Chondrocyte (in vitro differentiated cells): ENCODE measurements at places on chromosomes 1 and 21. TPM values are rescaled to one million over a fixed set of nuclear protein-coding genes. Genes with fewer than 3 reads are reported as not detected.
A peak's percentile ranks its signal among the peaks of the same experiment; 100 is the strongest.

- no peaks in the 10 kb centered on the region for H3K4me1 ChIP-seq
- peaks cover 5% of the 10 kb centered on the region for H3K36me3 ChIP-seq
- H3K27me3 ChIP-seq = peaks cover 36% of the 10 kb centered on the region
- no peak overlapping the region for H3K27ac ChIP-seq
Observed at GRCh38 chr21:45592208-45592619, 50.0 kb upstream of the SLC19A1 start.

GRCh38 chr1:15943992-15944307, 32.0 kb downstream of the ZBTB17 start:
- DNase-seq = no peak
- H3K4me1 ChIP-seq = peaks cover 27% of the 10 kb centered on the region
- peaks cover 14% of the 10 kb centered on the region for H3K36me3 ChIP-seq
- H3K4me3 ChIP-seq = no peak overlapping the region
- no peak overlapping the region for H3K27ac ChIP-seq

DNA sequence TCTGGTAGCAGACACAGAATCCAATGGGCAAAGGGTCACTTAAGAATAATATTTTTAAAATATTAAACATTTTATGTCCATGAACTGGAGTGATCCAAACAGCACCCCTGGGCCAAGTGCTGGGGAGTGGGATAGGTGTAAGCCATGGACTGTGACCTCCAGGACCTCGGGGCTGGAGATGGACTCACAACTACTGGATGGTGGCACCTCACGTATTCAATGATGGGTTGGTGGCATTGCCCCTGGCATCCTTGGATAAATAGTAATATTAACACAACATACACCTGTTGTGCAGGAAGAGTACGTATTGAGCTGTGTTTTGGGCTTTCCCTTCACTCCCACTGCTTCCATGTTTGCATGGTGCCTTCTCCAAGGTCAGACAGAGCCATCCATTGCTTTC, 39.3 kb upstream of the TENT5C start:
- H3K4me3 ChIP-seq = no peak overlapping the region
- H3K4me1 ChIP-seq = no peaks in the 10 kb centered on the region
- peaks cover 6% of the 10 kb centered on the region for H3K27me3 ChIP-seq
- no peaks in the 10 kb centered on the region for H3K36me3 ChIP-seq
- H3K27ac ChIP-seq = no peak overlapping the region

DNA sequence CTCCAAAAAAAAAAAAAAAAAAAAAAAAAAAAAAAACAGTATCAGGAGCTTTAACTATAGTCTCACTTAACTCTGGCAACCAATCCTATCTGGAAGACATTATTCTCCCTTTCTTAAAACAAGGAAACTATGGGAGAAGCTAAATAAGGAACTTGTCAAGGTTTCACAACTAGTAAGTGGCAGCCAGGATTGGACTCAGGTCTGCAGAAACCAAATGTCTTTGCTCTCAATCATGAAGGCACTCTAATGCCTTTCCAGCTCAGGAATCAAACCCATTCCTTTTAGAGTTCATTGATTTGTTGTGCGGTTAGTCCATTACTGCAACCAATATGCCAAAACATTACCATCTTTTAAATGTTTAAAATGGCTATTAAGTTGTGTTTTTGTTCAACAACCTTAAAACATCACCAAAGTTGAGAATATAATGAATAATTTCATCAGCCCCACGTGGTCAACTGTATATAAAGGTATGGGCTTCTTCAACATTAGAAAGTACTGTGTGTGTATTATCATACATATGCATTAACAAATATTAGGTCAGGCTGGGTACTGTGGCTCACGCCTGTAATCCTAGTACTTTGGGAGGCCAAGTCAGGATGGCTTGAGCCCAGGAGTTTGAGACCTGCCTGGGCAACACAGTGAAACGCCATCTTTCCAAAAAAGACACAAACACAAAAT, 1.5 kb downstream of the EPRS1 start:
- peak overlapping the region; percentile 96 for H3K27ac ChIP-seq
- H3K27me3 ChIP-seq = no peaks in the 10 kb centered on the region
- H3K4me3 ChIP-seq = peak overlapping the region; percentile 89

GRCh38 chr1:156463874-156464273, 36.7 kb downstream of the MEF2D start:
- peak overlapping the region; percentile 22 for H3K4me3 ChIP-seq
- peaks cover 71% of the 10 kb centered on the region for H3K4me1 ChIP-seq
- no peaks in the 10 kb centered on the region for H3K27me3 ChIP-seq
- peak overlapping the region; percentile 97 for H3K27ac ChIP-seq

IGSF21 gene
- total RNA-seq = not detected in 3 replicates

BCAR3 gene
- 12.1 to 20.6 TPM (median 18.5 TPM) in 3 replicates for total RNA-seq

CNKSR1 gene
- total RNA-seq = 0.18 to 0.80 TPM (median 0.58 TPM) in 3 replicates
